ENCODE measurements at places on chromosomes 5 and 9.

DNA sequence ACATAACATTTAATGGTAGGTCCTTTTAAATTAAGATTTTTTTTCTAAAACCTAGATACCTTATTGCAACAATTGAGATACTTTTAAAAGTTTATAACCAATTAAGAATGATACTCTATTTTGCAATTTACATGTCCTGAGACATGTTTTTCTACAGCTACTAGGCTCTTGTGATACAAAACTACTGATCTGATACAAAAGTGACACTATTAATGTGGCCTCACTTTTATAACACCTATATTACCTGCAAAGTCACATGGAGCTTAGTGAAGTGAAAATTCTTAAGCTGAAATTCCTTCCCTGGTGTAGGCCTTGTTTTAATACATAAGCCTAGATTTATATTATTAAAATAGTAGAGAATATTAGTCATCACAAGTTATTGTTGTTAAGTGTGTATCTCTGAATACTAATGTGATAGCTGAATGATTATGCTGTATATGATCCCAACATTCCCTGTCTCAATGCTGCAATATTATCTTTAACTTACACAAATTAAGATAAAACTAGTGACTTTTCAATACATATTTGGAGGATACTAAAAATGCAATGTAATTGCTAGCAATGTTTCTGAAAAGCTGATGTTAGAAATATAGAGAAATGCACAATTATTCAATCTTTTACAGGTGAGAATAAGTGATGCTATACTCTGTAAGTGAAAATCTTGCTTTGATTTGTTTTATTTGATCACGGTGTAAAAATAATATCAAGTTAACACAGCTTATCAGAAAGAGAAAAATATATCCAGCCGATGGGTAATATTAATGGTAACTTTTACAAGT, 2.6 kb downstream of the NFIB start:
- DNase-seq = no peak

DNA sequence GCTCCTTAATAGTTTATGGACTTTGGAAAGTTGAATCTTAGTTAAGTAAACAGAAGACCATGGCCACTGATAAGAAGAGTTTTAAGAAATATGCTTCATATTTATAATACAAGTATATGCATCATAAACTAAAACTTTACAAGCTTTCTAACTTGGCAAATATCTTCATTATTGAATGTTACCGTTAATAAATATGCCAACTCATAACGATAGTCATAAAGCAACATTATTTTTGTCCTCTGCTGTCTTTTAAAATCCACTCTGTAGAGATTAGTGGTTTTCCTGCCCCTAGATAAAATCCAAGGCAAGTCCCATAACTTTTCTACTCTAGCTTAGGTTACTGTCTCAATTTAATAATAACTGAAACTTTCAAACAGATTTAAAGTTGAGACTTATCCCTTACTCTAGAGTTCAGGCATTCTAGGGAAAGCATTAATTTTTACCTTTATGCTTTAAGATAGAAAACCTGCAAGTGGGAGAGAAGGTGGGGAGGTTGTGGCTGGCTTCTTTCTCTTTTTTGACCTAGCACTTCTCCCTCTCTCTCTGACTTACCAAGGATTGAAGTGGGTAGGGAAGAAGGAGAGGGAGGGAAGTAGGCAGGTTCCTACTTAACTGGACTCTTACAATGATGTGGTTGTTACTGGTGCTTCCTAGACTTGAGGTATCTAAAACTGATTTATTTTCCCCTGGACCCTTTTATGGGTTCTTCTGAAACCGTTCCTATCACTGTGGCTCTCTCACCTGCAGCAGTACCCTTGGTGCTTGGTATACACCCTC, 29.6 kb downstream of the RNF145 start:
- peak; percentile 38 for DNase-seq

GRCh38 chr5:148963664-148964063, 99.2 kb downstream of the SH3TC2 start:
- DNase-seq = peak; percentile 45

- DNase-seq = no peak
Observed at GRCh38 chr5:133434336-133434735, 178.0 kb downstream of the FSTL4 start.

DNA sequence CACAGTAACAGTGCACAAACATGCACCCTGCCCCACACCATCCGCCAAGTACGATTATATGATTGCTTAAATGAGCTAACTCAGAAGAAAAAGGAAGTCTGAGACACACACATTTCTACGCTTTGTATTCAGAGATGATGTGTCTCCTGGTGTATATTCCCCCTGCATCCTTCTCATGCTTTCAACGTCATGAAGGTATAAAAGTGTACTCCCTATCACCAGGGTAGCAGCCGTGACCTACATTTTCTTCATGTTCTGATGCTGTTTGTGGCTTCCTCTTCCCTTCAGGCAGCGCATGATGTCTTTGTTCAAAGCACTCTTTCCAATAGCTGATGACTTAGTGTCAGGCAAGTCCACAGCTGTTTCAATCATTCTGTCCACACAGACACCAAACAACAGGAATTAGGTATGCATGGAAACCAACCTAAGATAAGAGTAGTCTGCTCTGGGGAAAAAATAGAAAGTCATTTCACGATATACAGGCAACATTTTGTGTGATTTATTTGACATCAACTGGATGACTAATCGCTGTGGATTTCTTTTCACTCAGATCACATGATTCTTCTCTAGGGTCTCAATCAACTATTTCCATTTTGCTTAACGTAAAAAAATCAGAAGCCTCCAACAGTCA, 269.4 kb upstream of the PTGER4 start:
- peak; percentile 69 for DNase-seq

GRCh38 chr5:140190872-140191218, 15.9 kb downstream of the CYSTM1 start:
- no peak for DNase-seq

- DNase-seq = no peak
Observed at GRCh38 chr5:96254980-96255691, 177.9 kb downstream of the PCSK1 start.

- no peak for DNase-seq
Observed at GRCh38 chr5:143342607-143343006, 60.9 kb downstream of the NR3C1 start.

- peak; percentile 67 for DNase-seq
Observed at GRCh38 chr9:37582548-37583157, 6.5 kb upstream of the FBXO10 start.

GRCh38 chr9:12674961-12675360, 18.2 kb upstream of the TYRP1 start:
- DNase-seq = no peak

GRCh38 chr5:174300118-174300940, 254.8 kb downstream of the NSG2 start:
- DNase-seq = no peak

- no peak for DNase-seq
Observed at GRCh38 chr5:144275329-144275728, 104.7 kb downstream of the KCTD16 start.

DNA sequence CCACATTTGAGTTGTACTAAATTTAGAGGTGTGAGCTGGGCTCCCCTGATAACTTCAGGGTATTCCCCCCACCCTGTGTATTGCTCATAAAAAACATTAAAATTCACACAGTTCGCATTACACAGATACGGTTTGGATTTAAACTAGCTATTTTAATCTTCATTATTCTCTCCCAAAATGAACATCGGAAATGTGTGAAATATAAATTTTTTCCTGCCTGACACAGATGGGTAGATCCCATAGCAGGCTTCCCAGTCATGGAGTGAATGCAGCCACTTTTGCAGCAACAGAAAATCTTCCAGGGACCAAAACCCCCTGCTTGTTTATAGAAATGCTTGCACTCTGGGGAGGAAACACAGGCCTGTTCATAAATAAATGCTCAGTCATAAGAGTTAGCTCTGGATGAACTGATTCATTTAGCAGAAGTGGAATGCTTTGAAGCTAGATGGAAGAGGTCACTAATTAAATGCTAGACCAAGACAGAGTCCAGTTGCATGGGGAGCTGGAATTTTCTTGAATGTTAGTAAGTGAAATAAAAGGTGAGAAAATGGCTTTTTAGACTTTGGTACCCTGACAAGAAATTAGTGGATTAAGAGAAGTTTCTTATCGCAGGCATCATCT, 115.6 kb downstream of the PDE8B start:
- DNase-seq = no peak

Measured in OCI-M1 (cell line).